ENCODE measurements at places on chromosomes 7 and 10.

DNA sequence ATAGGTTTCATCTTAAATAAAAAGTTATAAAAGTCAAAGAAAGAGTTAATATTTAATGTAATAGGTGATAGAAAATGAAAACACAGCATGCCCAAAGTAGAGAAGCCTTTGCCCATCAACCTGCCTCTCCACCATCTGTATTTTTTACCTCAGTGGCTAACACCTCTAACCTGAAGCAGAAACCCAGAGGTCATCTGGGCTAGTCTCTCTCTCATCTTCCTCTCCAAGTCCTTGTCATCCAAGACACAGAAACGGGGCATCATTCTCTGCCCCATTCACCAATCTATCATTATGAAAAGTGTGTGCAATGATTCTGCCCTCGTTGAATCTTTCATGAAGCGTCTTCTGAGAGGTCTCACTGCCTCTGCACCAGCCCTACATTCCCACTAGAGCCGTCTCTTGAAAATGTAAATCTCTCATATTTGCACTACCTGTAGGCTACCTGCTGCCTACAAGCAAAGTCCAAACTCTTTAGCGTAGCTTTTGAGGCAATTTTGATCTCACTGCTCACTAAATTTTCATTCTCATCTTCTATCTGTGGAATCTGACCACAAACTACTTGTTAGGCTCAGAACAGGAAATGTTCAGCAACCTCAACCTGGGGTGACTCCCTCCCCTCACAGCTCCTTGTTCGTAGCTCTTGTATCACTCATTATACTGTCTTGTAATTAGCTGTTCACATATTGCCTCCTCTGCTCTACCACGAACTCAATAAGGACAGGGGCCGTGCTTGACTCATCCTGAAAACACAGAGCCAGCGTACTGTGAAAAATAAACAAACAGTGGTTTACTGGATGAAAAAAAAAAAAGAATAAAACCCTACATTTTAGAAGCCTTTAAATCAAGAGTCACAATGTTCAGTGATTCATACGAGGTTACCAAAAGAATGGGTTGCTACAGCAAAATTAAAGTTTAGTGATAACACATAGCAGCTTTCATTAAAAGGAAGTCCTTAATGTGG lies 83.1 kb downstream of the CTNNA3 start:
- DNase-seq: no peak

- no peak for DNase-seq
Observed at GRCh38 chr10:49598986-49599385, 11.1 kb upstream of the SLC18A3 start.

GRCh38 chr10:72264536-72264935 lies 9.2 kb upstream of the DDIT4 start:
- DNase-seq: no peak

- no peak for DNase-seq
Observed at GRCh38 chr7:71414490-71414889, 282.5 kb downstream of the GALNT17 start.

DNA sequence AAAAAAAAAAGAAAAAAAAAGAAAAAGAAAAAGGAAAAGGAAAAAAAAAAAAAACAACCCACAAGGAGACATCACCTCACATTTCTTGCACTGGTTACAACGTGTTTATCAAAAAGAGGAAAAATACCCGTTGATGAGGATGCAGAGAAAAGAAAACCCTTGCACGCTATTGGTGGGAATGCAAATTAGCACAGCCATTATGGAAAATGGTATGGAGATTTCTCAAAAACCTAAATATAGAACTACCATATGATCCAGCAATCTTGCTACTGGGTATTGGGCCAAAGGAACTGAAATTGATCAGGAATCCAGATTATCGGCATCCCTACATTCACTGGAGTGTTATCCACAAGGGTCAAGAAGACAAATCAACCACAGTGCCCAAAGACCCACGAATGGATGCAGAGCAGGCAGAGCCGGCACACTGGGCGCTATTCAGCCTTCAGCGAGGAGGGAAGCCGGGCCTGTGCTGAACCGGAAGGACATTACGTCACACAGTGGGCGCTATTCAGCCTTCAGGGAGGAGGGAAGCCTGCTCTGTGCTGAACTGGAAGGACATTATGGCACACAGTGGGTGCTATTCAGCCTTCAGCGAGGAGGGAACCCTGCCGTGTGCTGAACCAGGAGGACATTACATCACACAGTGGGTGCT lies 258.7 kb downstream of the ZMYND11 start:
- no peak for DNase-seq

- no peak for DNase-seq
Observed at GRCh38 chr10:28594406-28594805, 61.5 kb downstream of the WAC start.

GRCh38 chr7:96285579-96285978 lies 36.3 kb downstream of the SLC25A13 start:
- DNase-seq: no peak

DNA sequence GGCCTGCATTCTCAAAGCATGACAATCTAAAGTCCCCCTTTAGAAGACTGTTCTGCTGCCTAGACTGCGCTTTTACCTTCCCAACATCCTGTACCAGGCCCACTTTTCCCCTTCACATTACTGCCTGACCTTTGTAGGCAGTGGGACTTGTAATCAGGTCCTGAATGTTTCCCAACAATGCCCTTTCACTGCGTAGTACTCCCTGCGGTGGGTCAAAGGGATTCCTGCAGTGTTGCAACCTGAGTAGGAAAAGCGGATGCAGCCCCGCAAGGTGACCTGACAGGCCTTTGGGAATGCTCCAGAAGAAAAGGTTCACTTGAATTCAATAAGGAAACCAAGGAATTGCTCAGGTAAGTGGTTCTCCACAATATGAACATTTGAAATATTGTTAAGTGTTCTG lies 4.9 kb upstream of the TCAF1 start:
- DNase-seq: no peak

DNA sequence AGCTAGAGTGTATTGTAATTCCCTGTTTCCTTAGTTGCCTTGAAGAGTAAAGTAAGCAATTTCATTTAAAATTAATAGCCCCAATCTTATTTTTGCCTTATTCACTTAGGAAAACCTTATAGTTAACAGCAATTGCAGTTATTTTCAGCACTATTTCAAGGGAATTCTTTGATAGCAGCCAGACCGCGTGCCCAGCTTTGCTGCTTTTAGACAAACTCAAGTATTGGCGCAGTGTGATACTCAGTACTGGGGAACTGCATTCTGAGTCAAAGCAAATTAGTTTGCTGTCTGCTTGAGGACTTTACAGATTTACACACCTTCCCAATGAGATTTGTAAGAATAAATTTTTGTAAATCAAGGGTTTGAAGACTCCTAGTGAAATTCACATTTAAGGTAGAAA lies 21.2 kb downstream of the PRKG1 start:
- no peak for DNase-seq

DNA sequence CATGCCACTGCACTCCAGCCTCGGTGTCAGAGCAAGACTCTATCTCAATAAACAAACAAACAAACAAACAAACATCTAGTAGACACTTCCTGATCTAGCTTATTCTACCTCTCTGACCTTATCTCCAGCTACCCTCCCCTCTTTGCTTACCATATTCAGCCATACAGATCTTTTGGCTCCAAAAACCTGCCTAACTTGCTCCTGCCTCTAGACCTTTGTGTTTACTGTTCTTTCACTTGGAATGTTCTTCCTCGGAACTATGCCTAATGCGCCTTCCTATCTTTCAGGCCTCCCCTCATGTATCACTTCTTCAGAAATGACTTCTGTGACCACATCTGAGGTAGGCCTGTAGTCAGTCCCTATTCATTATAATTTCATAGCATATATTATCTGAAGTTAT lies 20.3 kb upstream of the WNT8B start:
- no peak for DNase-seq

DNA sequence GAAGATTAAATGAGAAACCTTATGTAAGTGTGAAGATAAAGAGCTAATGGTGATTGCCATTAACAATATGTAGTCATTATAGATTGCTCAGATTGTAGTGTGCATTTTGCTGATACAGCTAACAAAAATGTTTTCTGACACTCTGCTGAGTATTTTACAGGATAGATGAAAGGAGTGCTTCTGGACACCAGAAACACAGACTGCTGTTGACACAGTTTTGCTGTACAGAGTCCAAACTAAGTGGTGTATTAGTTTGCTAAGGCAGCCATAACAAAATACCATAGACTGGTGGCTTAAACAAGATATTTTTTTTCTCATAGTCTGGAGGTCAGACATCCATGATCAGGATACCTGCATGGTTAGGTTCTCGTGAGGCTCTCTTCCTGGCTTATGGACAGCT lies 2.2 kb downstream of the SMC3 start:
- DNase-seq: no peak

DNA sequence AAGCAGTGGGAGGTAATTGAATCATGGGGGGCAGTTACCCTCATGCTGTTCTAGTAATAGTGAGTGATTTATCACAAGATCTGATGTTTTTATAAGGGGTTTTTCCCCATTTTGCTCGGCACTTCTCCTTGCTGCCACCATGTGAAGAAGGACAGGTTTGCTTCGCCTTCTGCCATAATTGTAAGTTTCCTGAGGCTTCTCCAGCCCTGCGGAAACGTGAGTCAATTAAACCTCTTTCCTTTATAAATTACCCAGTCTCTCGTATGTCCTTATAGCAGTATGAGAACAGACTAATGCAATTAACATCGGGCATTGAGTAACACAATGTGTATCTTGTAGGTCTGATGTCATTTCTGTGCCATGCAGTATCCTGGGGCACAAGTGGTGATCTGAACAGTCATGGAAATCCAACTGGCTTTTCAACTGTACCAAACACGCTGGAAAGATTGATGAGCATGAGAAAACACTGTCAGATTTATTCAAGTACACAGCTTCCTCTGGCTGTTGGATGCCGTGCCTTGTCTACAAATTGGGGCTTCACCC lies 208.6 kb upstream of the KIAA1217 start:
- no peak for DNase-seq

DNA sequence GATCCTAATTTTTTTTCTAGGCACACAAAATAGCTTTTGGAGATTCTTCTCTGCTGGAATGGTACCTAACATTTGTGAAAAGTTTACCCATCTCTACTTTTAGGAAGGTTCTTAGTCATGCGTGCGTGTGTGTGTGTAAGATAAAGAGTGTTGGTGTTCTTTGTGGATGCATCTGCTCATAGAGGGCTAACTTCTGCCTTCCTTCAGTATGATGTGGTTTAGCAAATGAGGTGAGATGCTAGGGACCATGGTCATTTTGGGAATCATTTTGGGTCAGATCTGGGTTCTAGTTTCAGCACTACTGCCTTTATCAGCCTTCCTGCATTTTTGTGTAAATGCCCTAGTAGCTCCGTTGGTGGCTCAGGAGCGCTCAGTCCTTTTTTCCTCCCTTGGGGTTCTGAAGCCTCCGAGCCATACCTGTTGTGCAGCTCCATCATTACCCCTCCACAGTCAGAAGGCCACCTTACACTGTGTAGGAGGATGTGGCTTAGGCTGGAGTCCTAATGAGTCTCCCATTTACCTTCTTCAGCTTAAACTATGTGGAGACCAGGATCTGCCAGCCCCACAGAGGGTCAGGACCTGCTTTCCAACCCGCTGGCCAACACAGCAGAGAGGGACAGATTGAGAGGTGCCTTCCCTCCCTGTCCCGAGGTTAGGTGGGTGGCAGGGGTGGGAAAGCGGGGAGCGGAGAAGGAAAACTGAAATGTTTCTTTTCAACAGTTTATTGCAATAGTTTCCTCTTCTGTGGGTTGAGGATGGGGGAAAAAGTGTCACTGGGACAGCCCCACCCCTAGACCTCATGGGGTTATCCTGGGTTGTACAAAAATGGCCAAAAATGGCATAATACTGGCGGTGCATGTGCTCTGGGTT lies 31.2 kb downstream of the TSPAN14 start:
- no peak for DNase-seq

GRCh38 chr10:14180911-14181566 lies 149.7 kb downstream of the FRMD4A start:
- DNase-seq: no peak

GRCh38 chr7:27221201-27221797 lies 21.3 kb upstream of the EVX1 start:
- DNase-seq: no peak

DNA sequence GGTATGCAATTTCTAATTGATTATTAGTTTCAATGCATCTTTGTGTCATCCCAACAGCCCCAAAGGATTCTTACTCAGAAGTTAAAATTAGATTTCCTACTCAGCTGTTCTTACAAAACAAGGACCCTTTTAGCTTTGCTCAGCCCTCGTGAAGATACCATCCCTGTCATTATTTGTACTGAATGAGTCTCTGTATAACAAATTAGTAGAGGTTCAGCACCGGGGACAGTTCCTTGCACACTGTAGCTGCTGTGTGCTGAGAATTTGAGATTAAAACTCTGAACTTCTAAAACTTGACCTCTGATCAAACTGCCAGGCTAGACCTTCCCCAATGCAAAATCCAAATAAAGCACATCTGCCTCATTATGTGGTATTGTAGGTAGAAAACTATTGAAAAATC lies 299.1 kb downstream of the LHFPL3 start:
- peak; percentile 48 for DNase-seq

GRCh38 chr7:47888371-47889265 lies 59.6 kb downstream of the PKD1L1 start:
- DNase-seq: no peak

GRCh38 chr10:79238606-79239005 lies 108.7 kb upstream of the PPIF start:
- DNase-seq: no peak

DNA sequence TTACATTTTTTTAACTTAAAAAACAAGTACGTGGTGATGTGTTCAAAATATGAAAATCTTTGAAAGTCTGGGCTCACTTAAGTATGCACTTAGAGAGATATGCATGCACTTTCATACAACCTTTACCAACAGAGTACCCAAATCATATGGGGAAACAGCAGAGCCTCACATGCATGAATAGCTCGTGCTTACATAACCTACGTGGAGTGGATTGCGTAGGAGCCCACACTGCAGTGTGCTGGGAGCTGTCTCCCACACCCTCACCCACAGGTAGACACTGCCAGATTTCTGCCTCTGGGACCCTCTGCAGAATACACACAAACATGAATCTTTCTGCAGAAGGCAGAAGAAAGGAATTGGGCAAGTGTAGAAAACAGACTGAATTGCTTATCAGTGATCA lies 581 bp downstream of the CLCN1 start:
- DNase-seq: no peak

DNA sequence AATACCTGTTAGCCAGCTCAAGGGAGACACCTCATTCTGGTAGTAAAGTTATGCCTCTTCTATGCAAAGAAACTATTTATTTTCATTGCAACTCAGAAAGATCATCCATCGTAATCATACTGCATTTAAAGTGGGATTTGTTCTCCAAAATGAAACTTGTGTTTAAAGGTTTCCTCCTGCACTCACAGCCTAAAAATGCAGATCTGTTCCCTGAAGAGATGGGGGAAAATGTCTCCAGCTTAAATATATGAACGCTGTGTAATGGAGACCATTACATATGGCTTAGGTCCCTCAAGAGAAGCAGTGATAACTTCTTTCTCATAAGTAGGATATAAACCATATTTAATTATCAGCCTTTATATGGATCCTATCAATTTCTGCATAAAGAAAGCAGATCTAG lies 665.1 kb downstream of the KCNMA1 start:
- DNase-seq: no peak

- no peak for DNase-seq
Observed at GRCh38 chr10:17250736-17251135, 22.7 kb downstream of the VIM start.

- no peak for DNase-seq
Observed at GRCh38 chr10:87064651-87065050, 30.0 kb downstream of the GLUD1 start.
